ENCODE measurements at places on chromosomes 16 and 17. TPM values are rescaled to one million over a fixed set of nuclear protein-coding genes. Genes with fewer than 3 reads are reported as not detected.

- H3K4me3 ChIP-seq = no peak overlapping the region
- H3K27ac ChIP-seq = no peak overlapping the region
- DNase-seq = no peak
- H3K36me3 ChIP-seq = no peaks in the 10 kb centered on the region
- no peaks in the 10 kb centered on the region for H3K27me3 ChIP-seq
Observed at GRCh38 chr17:77602062-77602746, 356.3 kb upstream of the TNRC6C start.

DNA sequence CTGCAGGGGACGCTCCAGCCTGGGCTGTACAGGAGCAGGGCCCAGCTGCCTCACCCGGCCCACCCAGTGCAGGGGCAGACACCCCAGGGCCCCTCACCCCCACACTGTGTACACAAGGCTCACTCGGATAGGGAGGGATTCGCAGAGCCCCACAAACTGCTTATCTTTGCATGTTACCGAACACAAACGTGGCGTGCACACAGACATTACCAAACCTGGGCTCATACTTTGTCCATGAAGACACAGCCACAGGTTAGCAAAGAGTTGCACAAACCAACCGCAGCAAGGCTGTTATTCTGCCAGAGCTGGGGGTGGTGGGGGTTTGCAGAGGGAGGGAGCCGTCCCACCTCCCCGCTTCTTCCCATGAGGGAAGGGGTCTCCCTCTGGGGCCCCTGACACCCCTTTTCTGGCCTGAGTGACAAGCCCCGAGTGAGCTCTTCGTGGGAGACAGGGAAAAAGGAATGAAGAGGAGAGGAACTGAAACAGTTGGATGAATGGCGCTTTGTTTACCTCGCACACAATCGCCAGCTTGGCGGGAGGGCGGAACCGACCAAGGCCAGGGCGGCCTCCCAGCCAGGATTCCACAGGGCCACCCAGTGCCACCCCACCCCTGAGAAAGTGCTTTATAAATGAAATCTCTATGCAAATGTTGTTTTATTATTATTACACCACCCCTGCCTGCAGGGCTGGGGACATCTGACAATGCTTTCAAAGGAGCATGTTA lies 434 bp upstream of the CPSF4L start:
- H3K27me3 ChIP-seq = peaks cover 51% of the 10 kb centered on the region
- H3K4me1 ChIP-seq = peaks cover 33% of the 10 kb centered on the region
- peak; percentile 48 for DNase-seq
- peak overlapping the region; percentile 95 for H3K27ac ChIP-seq

- peak overlapping the region; percentile 85 for H3K4me3 ChIP-seq
- H3K27me3 ChIP-seq = peaks cover 71% of the 10 kb centered on the region
- H3K36me3 ChIP-seq = peaks cover 5% of the 10 kb centered on the region
- no peak for DNase-seq
Observed at GRCh38 chr17:48578616-48579470, 693 bp upstream of the HOXB4 start.

GRCh38 chr17:39036009-39036408 lies 68.8 kb upstream of the FBXO47 start:
- peaks cover 49% of the 10 kb centered on the region for H3K27me3 ChIP-seq
- no peak overlapping the region for H3K27ac ChIP-seq
- H3K4me1 ChIP-seq = no peaks in the 10 kb centered on the region
- DNase-seq = no peak

DNA sequence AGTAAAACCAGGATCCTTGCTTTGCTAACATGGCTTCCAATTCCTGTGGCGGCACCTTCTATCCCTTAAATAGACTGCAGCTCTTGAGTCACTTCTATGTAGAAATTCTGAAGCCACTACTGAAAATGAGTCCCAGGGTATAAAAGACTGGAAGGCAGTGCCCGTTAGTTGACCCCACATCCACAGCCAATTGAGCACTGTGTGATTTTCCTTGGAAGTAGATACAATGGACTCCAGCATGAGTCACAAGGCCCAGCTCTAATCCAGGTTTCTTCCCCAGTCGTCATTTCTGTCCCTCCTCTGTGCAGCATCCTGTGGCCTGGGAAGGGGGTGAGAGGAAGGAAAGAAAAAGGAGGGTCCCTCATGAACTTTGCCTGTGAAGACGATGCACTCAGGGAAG lies 69.5 kb downstream of the HLF start:
- H3K36me3 ChIP-seq = no peaks in the 10 kb centered on the region
- no peaks in the 10 kb centered on the region for H3K27me3 ChIP-seq
- peaks cover 29% of the 10 kb centered on the region for H3K4me1 ChIP-seq

The SHBG gene
- total RNA-seq = 2.5 TPM

- H3K4me3 ChIP-seq = no peak overlapping the region
- no peaks in the 10 kb centered on the region for H3K27me3 ChIP-seq
- peaks cover 16% of the 10 kb centered on the region for H3K4me1 ChIP-seq
- no peak overlapping the region for H3K27ac ChIP-seq
Observed at GRCh38 chr16:73433731-73434307, 385.9 kb upstream of the ZFHX3 start.

The SLC38A8 gene
- total RNA-seq = not detected

The METTL26 gene
- 73.4 TPM for total RNA-seq

The AP1G1 gene
- 98.6 TPM for total RNA-seq

The CACNG1 gene
- 0.32 TPM for total RNA-seq

The CFAP52 gene
- total RNA-seq = not detected

DNA sequence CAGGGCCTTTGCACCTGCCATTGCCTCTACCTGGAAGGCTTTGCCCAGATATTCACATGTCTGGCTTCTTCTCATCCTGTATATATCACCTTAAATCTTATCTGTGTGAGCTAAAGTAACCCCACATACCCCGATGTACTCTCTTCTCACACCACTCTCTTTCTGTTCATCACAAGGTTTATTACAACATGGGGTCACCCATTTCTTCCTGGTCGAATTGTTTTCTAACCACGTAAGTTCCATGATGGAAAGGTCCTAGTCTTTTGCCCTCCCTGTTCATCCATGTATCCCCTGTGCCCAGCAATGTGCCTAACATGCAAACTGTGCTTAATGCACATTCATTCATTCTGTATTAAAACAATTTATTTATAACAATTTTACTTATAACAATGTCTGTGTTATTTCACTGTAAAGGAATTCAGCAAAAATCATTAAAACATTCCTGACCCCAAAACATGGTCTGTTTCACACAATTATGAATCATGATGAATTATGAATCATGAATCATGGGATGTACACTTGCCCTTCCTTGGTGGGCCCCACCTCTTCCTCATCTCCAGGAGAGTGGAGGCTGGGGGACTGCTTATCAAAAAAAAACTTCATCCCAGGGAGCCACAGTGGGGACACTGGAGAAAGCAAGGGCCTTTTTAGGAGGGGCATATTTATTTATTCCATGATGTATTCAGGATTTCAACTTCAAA lies 336.4 kb downstream of the GRIN2A start:
- no peaks in the 10 kb centered on the region for H3K36me3 ChIP-seq
- no peak for DNase-seq
- H3K27me3 ChIP-seq = peaks cover 10% of the 10 kb centered on the region
- no peak overlapping the region for H3K27ac ChIP-seq

- no peaks in the 10 kb centered on the region for H3K36me3 ChIP-seq
- H3K27me3 ChIP-seq = peaks cover 3% of the 10 kb centered on the region
- no peaks in the 10 kb centered on the region for H3K4me1 ChIP-seq
- H3K27ac ChIP-seq = no peak overlapping the region
Observed at GRCh38 chr17:51770027-51770759, 388.3 kb downstream of the CA10 start.

- DNase-seq = no peak
- no peak overlapping the region for H3K4me3 ChIP-seq
Observed at GRCh38 chr16:414395-415169, 10.9 kb upstream of the RAB11FIP3 start.

DNA sequence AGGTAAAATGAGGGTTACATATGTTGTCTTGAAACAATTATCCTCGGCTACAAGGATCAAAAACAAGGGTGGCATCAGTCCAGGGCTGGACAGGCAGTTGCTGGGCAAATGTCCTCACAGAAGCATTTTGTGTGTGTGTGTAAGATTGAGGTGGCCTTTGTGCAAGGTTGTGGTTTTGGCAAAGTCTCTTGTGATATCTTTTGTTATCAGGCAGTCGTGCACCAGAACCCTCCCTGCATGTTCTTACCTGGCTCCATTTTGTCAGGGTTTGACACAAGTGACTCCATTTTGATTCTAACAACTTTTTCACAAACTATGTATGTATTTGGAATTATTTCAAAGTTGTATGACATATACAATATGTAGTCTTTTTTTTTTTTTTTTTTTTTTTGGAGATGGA lies 20.0 kb downstream of the CHAD start:
- no peaks in the 10 kb centered on the region for H3K4me1 ChIP-seq
- no peak for DNase-seq
- H3K27me3 ChIP-seq = no peaks in the 10 kb centered on the region
- H3K4me3 ChIP-seq = no peak overlapping the region
- no peak overlapping the region for H3K27ac ChIP-seq

DNA sequence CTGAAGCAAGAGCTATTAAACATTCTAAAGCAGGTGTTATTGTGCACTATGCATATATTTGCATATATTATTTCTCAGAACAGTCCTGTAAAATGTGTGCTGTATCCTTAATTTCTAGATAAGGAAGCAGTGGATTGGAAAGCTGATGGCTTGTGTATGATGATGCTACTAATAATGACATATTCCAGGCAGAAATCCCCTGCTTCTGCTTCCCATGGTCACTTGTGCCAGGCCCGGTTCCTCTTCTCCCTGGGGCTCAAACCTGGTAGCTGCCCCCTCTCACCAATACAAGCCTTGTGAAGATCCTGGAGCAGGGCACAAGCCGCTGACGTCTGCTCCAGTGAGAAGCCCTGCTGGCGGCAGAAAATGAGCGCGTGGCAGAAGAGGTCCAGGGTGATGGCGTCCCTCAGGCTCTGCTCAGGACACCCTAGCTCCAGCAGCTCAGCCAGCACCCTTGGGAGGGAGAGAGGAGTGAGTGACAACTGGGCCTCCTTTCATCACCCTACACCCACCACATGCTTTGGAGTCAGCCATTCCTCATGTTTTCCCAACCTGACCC lies 1.8 kb downstream of the CFAP119 start:
- peak overlapping the region; percentile 97 for H3K4me3 ChIP-seq
- peaks cover 28% of the 10 kb centered on the region for H3K4me1 ChIP-seq
- H3K36me3 ChIP-seq = no peaks in the 10 kb centered on the region
- no peaks in the 10 kb centered on the region for H3K27me3 ChIP-seq
- H3K27ac ChIP-seq = no peak overlapping the region

The RGS9 gene
- total RNA-seq = 2.8 TPM

Measured in neural crest cell (in vitro differentiated cells).